ENCODE measurements at places on chromosomes 3 and 15.

GRCh38 chr15:90581771-90582352 lies 52.1 kb downstream of the CRTC3 start:
- DNase-seq = no peak

DNA sequence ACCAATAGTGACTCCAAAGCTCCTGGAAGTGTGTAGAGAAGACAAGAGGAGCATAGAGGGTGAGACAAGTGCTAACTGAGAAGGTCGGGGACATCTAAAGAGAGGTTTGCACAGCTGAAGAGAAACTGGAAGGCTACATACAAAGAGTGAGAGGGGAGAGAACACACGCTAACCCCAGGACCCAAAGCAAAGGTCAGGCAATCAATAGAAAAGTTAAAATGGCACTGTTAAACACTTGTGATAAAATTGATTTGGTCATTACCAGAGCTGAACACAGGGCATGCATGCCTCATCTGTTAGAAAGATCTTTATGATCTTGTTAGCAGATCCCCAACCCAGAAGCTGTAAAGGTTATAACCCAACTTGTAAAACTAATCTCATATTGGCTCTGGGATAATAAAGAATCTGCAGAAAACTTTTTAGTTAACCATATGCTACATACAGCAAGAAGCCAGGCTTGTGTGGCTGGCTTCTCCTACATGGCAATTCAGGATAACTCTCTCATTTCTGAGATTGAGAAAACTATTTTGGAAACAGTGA lies 212.6 kb upstream of the ICE2 start:
- no peak for DNase-seq

DNA sequence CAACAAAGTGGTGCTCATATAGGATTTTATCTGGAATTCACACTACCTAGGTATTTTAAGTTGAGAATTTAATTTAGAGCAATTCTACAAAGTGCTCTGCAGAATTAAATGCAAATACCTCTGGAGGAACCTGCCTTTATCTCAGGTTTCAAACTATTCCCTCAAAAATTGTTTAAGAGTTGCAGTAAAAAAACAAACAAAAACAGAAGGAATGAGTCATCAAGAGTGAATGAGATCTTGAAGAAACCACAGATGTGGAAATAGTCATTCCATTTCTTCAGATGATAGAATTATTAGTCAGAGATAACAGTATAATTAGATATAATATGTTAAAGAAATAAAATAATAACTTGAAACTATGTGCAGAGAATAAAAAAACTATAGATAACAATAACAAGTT lies 80.8 kb upstream of the SCN5A start:
- no peak for DNase-seq

GRCh38 chr15:41507820-41508290 lies 5.8 kb downstream of the LTK start:
- DNase-seq = no peak

GRCh38 chr3:53594276-53594675 lies 99.9 kb downstream of the CACNA1D start:
- no peak for DNase-seq

- no peak for DNase-seq
Observed at GRCh38 chr3:55226696-55227095, 260.4 kb downstream of the WNT5A start.

- no peak for DNase-seq
Observed at GRCh38 chr3:58129041-58129770, 81.6 kb downstream of the DNASE1L3 start.

GRCh38 chr3:79947469-79947868 lies 179.7 kb upstream of the ROBO1 start:
- DNase-seq = no peak

DNA sequence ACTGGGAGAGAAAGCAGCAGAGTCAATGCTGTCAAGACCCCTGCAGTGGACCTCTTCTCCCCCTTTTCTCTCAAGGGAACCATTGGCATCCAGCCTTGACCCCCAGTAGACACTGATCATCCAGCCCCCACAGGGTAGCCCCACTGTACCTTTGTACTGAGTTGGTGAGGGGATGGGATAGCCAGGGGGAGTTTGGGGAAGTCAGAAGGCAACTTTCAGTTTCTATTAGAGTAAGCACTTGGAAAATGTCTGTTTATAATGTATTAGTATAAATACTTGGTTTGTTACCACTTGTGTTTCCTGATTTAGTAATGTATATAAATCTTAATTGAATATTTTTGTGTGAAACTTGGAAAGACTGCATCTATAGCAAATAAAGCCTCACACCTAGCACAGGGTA lies 25.0 kb downstream of the DAG1 start:
- peak; percentile 48 for DNase-seq

DNA sequence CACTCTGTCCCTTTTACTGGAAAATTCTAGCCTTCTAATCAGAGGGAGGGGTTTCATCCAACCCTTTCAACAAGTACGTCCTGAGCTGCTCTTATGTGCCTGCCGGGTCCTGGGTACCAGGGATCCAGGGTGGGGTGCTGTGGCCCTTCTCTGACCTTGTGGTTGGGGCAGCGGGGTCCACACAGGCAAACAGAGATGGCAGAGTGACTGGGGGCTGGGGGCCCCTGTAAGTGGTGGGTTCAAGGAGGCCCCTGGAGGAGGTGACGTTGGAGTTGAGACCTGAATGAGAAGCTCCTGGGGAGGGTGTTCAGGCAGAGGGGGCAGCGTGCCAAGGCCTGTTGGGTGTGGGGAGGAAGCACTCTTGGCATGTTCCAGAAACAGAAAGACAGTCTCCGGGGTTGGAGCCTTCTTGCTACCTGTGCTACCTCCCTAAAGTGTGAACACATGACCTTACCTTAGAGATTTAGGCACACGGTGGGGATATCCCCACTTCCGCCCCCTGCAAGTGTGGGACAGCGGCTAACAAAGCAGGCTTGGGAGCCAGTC lies 78.1 kb downstream of the FBLN2 start:
- DNase-seq = no peak

GRCh38 chr15:51536965-51537574 lies 85.5 kb downstream of the DMXL2 start:
- DNase-seq = peak; percentile 30

DNA sequence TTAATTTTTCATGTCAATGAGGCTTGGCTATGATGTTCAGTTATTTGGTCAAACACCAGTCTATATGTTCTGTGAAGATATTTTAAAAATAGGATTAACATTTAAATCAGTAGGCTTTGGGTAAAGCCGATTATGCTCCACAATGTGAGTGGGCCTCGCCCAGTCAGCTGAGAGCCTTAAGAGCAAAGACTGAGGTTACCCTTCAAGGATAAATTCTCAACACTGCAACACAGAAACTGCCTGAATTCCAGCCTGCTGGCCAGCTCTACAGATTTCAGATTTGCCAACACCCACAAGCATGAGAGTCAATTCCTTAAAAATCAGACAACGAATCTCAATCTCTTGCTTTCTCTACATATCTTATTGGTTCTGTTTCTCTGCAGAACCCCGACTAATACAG lies 188.3 kb downstream of the PLCH1 start:
- no peak for DNase-seq

- no peak for DNase-seq
Observed at GRCh38 chr3:54822206-54822605, 105.7 kb downstream of the LRTM1 start.

GRCh38 chr15:55613727-55614126 lies 25.6 kb upstream of the PYGO1 start:
- DNase-seq = no peak

DNA sequence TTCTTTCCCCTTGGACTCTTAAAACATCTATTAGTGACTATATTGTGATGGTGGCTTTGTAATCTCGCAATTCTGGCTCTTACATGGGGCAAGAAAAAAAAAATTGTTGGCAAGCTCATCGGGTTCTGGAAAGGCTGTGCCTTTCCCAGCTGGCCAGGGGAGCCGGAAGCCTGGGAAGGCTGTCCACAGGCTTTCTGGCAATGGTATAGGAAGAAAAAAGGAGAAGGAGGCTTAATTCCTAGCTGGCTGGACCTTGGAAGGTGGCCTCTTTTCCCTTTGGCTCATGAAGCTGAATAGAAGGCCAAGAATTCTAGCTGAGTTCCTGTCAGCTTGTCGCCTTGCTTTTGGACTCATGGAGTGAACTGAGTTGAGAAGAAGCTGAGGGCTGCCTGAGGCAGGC lies 243.5 kb upstream of the SEMA6D start:
- DNase-seq = no peak

DNA sequence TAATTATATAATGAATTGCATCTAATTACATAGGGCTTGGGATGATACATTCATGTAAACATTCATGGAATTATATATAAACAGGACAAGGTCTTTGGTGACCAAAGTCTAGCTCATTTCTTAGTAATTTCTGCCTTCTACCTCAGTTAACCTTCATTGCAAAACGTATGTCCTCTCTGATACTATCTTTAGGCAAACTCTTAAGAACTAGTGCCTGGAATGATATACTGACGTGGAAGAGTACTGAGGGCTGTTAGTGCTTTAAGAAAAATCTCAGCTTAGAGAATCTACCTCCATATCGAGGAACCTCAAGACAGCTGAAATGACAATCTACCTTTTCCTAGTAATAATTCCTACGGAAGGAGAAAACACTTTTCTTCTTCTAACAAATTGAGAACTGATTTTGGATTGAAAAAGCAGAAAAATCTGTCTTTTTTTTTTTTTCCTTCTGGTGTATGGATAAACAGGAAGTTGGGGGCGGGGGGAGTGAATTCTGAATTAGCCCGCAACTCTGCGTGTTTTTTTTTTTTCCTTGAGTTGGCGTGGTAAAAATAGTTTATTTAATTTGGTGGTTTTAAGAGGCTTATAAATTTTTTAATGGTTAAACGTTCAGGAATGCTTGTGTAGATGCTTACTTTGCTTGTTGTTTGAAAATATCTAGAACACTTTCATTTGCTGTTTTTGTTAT lies 43.2 kb downstream of the RARB start:
- DNase-seq = peak; percentile 7

DNA sequence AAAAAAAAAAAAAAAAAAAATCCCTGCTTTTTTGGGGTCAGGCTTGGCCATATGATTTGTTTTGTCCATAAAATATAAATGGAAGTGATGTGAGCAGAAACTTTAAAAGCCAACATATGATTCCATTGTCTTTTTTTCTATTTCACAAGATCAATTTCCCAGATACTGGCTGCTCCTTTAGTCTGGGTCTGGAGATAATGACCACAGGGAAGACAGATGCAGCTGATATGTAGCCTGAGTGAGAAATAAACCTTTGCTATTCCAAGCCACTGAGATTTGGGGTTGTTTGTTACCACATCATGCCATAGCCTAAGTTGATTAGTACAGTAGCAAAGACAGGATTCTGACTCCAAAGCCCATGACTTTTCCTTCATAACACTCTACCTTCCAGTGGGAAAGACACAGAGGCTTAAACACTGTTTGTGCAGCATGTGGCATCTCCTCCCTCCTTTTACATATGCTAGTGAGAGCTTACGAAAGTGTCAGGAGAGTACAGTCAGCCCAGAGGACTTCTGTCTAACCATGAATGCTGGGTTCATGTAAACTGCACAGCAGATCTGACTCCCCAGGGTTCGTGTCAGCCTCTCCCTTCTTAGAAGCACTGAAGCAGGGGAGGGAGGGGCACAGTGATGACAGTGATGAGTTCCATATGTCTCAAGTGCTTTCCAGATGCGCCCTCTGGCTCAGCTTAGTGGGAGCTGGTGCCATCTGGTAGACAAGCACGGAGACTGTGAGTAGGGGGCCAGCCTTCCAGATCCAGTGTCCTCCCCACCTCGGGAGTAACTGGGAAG lies 36.7 kb upstream of the SLC7A14 start:
- DNase-seq = no peak

- no peak for DNase-seq
Observed at GRCh38 chr3:185330644-185331043, 32.3 kb upstream of the MAP3K13 start.

DNA sequence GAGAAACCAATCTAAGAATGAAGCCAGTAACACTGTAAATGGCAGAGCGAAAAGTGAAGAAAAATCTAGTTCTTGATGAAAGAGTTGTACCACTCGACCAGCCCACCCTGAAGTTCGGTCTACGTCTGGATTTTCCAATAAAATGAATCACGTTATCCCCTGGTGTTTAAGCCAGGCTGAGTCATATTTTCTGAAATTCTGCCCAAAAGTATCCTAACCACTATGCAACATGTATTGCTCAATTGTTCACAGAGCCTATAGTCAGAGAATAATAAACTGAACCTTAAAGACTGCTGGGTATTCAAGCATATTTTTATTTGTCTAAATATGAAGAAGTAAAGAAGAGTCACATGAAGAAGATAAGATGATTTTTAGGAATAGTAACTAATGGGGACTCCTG lies 245.7 kb downstream of the FGF12 start:
- no peak for DNase-seq

DNA sequence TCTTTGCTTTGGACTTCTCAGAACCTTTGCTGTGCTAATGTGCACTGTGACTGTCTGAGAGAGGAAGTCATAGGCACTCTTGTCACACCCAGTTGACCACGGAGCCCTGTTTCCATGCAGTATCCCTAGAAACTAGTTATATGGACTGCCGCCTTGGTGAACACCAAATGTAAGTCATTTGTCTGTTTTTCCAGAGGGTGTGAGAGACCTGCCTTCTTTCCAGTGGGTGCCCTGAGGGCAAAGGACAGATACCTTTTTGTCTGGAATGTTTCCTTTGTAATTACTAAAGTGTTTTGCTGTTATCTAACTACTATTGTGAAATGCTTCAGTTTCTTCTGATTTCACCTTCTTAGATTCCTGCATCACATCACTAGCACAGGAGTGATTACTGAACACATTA lies 91.8 kb downstream of the LARS2 start:
- peak; percentile 31 for DNase-seq

GRCh38 chr3:17544632-17545031 lies 197.8 kb downstream of the TBC1D5 start:
- no peak for DNase-seq

- DNase-seq = peak; percentile 61
Observed at GRCh38 chr3:15273227-15273626, 59.2 kb downstream of the SH3BP5 start.

DNA sequence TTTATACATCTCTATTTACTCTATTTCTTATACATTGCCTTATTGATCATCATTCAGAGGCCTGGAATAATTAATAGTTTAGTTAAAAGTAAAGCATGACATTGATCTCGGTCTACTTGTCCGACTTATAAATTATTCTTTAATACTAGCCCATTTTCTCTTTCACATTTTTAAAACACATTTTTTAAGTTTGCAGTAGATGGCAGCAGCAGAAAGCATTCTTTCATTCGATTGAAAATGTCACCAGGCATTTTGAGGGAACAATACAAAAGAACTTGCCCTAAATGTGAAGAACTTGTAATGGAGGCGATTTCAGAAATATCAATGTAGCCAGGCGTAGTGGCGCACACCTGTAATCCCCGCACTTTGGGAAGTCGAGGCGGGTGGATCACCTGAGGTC lies 15.5 kb upstream of the MAP3K13 start:
- no peak for DNase-seq

GRCh38 chr3:195906865-195907683 lies 1.3 kb downstream of the TNK2 start:
- peak; percentile 79 for DNase-seq

DNA sequence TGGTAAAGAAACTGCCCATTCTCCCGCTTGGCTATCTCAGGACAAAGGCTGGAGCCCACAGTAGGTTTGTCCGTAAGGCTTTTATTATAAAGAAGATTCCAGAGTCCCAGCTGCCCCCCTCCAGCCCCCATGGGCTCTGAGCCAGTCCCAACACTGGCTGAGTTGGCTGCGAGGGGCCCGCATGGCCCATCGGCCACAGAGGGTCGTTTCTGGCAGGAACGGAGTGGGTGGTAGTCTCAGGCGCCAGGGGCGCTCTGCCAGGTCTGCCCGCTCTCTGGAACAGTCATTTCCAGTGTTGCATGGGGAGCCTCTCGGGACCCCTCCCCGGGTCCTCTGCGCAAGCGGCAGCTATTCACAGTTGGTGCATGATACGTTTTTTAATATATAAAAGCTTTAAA lies 12.2 kb downstream of the H1-8 start:
- DNase-seq = no peak

Data from inflammatory macrophage treated with lipopolysaccharide for 1 hour (primary cell).